Mesenteric fat pad (tissue), 1 donor: ENCODE measurements at places on chromosomes 2 and 18.

- DNase-seq, result no peak
These were observed 61.0 kb upstream of the TAF1B start for GRCh38 chr2:9782197-9782719.

GRCh38 chr2:134932864-134933526, 14.4 kb downstream of the CCNT2 start:
- DNase-seq, result no peak

- DNase-seq, result no peak
These were observed 3.2 kb downstream of the DSEL start for GRCh38 chr18:67513280-67513679.

DNA sequence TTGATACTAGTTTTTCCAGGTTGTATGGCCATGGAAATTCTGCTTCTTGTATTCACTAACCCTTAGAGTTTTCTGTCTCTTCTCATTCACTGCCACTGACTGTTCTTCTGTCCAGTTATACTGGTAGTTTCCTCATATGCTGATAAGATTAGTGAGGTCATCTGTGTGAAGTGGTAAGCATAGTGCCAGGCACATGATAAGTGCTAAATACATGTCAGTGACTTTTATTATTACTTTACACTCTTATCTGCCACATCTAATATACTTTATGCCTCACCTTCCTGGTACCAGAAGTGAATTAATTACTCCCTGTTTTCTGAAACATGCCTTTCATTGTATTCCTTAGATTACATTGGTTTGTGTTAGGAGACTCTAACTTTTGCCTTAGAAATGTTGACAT, 91.3 kb downstream of the NBEAL1 start:
- no peak for DNase-seq

GRCh38 chr2:941871-942270, 8.8 kb upstream of the SNTG2 start:
- no peak for DNase-seq

GRCh38 chr2:215432759-215433594, 2.9 kb downstream of the FN1 start:
- DNase-seq, result no peak

DNA sequence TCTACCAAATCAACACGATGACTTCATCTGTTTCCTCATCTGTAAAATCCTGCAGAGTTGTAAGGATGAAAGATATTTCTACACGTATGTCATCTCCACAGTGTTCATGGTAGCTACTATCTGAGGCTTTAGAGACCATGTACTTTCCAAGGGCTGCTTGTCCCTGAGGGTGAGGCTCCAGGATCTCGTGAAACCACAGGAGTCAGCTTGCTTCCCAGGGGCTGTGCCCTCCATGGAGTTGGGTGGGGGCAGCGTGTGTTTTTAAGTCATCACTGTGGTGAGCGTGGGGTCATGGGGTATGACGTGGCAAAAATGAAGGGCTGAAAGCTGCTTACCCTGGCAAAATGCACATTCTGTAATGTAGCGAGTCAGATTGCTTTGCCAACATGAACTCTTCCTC, 81.6 kb downstream of the ASAP2 start:
- no peak for DNase-seq

DNA sequence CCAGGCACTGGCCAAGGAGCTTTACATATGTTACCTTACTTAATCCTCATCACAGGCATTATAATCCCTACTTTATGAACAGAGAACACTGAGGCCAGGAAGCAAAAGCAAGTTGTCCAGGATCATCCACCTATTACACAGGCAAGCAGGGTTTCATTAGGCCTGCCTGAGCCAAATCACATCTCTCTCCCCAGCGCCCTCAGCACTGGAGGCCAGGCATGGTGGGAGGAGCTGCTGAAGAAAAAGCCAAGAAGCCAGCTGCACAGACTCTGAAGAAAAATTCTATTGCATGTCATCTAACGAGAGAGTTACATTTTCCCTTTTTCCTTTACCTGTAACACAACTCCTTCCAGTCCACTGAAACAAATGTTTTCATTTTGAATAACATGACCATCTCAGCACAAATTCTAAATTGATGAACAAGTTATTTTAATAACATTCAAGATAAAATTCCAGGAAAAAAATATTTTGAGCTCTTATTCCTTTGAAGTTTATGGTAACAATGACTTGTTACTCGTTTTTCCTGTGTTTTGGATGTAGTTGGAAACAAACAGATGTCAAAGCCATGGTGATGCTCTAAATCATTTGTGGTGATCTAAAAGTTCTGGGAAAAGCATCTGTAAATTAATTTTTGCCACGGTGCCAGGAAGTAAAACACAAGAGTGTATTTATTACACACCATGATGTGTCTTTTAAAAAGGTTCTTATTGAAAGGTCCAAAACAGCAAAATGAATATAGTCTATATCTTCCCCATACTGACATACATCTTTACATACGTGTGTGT, 139.0 kb upstream of the ITGB6 start:
- DNase-seq, result no peak

DNA sequence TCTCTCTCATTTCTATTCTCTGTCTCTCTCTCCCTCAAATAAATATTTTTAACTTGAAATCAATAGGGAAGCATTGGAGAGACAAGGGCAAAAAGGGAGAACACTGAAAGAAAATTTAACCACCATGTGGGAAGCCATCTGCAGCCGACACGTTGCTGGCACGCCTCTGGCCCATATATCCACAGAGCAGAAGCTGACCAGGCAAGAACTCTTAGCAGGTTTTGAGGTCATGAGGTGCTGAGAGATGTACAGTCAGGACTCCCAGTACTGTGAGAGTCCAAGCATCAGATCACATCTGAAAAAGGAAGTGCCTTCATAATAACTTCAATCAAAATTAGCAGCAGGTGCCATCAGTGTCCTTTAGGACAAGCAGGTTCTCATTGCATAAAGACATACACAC, 156.6 kb downstream of the AKAIN1 start:
- DNase-seq, result no peak

DNA sequence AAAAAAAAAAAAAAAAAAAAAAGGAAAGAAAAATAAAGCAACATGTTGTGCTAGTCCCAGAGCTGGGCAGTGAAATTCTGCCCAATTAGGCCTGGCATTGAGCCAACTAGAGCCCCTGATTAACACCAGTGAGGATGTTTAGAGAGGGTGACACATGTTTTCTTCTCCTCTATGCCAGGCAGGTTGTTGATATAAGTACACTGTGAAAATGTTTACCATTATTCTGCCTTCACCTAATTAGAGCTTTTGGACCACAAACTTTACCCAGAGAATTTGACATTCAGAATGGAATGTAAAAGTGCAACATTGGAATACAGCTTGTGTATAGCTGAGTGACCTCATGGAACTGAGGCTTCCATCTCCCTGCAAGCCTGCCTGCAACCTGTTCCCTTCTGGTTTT, 95.9 kb upstream of the MSH2 start:
- DNase-seq, result no peak

GRCh38 chr18:47775961-47776360, 154.5 kb downstream of the SMAD2 start:
- DNase-seq, result no peak

- no peak for DNase-seq
These were observed 2.4 kb upstream of the ETAA1 start for GRCh38 chr2:67394734-67395133.

- DNase-seq, result no peak
These were observed 203.7 kb downstream of the KLHL29 start for GRCh38 chr2:23588508-23589201.

GRCh38 chr2:1942836-1943360, 198.6 kb upstream of the PXDN start:
- DNase-seq, result no peak

DNA sequence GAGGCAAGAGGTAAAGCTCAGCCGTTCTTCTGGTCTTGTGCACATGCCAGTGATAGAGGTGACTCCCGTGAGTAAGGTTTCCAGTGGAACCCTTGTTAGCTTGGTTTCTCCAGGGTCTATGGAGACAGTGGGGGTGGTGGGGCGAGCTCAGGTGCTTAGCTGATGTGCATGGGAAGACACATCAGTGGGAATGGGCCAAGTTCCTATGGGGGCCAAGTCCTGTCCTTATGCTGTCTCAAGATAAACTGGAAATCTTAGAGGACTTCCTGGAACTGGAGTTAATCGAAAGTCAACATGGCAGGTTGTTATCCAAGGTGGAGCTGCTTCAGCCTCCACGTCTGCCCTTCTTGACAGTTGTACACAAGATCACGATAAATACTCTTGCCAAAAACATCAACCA, 130.1 kb upstream of the TMEM18 start:
- DNase-seq, result no peak

- no peak for DNase-seq
These were observed 5.9 kb downstream of the GEN1 start for GRCh38 chr2:17759805-17760204.

DNA sequence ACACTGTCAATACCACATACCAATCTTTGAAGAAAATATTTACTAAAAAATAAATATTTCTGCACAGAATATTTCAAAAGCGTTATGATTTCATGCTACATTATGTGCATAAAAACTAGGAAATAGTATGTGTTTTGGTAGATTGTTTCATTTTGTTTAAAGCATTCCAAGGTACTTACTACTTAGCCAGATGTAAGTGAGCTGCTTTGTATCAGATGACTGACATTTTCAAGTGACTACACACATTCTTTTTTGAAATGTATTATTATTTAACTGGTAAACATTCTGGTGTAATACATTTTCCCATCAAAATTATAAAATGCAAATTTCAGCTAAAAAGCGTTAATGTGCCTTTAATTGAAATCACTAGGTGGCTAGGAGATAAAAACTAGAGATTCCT, 21.5 kb downstream of the GCA start:
- DNase-seq, result no peak

DNA sequence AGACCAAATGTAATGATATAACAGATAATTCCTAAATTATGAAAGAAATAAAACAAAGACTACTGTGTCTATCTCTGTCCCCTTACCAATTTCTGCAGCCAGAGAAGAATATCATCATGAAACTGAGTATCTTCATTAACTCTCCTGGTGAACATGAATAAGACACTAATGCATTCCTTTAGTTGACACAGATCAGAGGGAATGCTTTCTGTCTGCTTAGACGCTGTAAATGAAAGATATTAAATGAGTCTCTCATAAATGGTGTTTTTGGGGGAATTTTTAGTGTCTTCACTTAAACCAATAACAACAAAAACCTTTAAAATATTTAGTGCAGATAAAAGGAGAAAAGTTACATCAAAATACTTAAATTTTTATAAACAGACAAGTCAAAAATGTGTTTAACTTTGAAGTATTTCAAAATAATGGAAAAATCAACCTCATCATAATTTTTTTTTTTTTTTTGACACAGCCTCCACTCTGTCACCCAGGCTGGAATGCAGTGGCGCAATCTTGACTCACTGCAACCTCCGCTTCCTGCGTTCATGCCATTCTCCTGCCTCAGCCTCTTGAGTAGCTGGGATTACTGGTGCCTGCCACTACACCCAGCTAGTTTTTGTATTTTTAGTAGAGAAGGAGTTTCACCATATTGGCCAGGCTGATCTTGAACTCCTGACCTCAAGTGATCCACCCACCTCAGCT, 16.0 kb downstream of the EPG5 start:
- DNase-seq, result no peak

- DNase-seq, result no peak
These were observed 102.2 kb upstream of the TAF1B start for GRCh38 chr2:9741110-9741509.

GRCh38 chr2:121696410-121696930, 40.2 kb downstream of the NIFK start:
- no peak for DNase-seq
